ENCODE measurements at places on chromosomes 7 and 10.

- no peak for DNase-seq
Measured at GRCh38 chr7:157194948-157195347, 56.2 kb downstream of the UBE3C start.

DNA sequence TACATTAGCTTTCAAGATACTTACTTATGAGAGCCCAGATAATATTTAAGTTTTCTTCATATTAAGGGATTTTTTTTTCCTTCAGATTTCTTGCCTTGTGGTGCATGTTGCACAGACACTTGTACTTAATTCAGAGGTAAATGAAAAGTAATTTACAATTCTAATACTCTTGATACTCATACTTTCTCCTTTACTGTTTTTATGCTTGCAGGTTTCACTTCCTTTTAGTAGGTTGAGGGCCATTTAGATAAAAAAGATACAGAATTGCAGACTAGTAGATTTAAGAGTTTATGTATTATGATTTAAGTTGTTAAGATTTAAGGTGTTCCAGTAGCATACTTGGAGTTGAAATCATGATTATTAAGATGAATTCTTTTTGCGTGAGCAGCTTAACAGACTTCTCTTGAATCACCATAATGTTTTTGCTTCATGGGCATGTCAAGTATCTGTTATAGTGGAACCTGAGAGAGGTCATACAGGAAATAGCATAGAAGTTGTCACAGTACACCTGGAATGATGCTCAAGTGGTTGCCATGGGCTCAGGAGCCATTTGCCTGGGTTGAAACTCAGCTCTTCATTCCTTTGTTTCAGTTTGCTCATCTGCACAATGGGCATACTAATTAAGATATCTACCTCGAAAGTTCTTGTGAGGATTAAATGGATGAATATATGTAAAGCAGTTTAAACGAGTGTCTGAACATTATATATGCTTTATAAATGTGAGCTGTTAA is 174.8 kb upstream of the PRPS1L1 start:
- DNase-seq: no peak

DNA sequence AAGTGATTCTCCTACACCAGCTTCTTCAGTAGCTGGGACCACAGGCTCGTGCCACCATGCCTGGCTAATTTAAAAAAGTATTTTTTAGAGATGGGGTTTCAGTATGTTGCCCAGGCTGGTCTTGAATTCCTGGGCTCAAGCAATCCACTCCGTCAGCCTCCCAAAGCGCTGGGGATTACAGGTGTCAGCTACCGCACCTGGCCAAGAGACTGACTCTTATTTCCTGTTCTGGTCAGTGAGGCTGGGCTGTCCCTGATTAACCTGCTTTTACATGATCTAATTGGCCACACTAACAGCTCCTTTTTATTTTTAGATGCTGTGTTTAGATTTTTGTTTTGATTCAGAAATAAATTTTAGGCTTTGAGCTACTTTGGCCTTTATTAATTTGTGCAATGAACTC is 203.9 kb downstream of the NXPH1 start:
- no peak for DNase-seq

- DNase-seq: no peak
Measured at GRCh38 chr7:99644431-99644830, 27.7 kb downstream of the ZSCAN25 start.

DNA sequence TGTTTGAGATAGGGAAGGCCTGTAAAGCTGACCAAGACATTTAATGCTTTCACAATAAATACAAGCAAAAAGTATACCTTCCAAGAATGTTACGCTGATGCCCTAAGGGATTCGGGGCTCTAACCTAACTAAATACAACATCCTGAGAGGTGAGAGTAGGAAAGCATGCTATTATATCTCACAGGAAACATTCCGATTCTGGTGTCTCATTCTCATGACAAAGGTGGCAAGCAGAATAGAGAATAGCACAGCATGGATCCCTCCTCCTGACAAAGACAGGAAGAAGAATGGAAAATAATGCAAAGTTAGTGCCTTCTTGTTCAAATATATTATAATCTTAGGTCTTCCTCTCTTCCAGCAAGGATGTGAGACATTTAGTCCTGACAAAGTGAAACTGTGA is 504.3 kb downstream of the TFEC start:
- no peak for DNase-seq

DNA sequence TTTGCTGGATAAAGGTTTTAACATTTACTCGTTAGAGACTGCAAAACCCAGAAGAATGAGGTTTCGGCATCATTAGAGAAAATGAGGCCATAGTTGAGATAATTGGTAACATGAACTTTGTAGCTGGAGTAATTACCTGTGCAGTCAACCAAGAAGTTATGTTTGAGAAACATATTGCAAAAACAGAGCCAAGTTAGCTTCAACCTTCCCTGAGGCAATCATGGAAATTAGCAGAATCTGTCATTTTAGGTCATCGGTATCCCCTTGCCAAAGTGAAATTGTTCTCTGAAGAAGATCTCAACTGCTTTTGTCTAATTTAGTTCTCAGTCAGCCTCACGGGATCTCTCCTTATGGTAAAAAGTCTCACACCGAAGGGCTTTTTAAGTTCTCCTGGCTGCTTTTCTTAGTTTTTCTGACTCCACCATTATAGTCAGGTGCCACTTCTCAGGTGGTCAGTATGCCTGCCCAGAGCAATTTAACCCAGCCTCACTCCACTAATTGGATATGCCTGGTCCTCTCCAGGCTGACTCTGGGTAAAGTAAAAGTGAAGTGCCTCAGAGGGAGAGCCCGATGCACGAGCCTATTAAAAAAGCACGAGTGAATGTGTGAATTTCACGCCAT is 52.5 kb downstream of the NRCAM start:
- no peak for DNase-seq

DNA sequence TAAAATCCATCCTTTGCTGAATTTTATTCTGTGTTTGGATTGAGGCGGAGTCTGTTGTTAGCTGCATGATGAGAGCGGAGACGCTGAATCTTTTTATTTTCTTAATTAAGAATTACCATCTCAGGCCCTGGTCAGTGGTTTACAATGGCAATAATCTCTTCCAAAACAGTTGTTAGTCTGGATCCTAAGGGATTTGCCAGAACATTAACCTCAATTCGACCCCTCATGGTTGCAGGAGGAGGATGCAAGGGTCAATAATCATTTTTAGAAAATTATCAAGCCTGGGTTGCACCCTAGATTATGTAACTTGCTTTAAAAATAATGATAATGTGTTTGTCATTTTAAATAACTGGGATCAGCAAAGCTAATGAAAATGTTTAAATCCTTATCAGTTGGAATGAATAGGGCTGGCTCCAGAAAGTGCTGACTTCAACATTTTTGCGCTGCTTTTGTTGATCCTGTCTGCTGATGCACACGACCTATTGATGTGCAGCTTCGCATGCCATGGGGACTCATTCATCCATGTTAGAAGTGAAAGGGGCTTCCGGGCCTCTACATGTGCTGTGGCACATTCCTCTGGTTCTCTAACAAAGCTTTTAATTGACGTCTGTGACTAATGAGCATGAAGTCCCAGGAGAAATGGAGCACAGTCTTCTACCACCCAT is 80.7 kb upstream of the KIAA1217 start:
- DNase-seq: peak; percentile 99

GRCh38 chr10:114356751-114357514 is 47.4 kb downstream of the AFAP1L2 start:
- DNase-seq: peak; percentile 79

- DNase-seq: no peak
Measured at GRCh38 chr7:98968621-98969020, 90.3 kb downstream of the TRRAP start.

DNA sequence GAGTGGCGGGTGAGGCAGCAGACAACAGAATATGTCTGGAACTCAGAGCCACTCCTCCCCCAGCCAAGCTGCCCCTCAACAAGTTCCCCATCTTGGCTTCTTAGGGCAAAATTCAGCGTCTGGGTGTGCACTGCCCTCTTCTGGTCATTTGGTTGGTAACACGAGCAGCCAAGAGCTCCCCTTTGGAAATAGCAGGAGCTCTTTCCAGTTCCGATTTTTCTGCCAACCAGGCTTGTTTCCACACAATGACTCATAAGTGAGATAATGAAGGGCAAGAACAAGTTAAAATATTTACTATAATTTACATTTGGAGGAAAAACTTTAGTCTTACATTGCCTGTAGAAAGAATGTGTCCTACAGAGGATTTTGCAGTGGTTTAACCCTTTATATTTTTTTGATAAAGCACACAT is 70.5 kb downstream of the ADCYAP1R1 start:
- peak; percentile 79 for DNase-seq

GRCh38 chr10:108112218-108112617 is 947.7 kb upstream of the SORCS1 start:
- peak; percentile 30 for DNase-seq

DNA sequence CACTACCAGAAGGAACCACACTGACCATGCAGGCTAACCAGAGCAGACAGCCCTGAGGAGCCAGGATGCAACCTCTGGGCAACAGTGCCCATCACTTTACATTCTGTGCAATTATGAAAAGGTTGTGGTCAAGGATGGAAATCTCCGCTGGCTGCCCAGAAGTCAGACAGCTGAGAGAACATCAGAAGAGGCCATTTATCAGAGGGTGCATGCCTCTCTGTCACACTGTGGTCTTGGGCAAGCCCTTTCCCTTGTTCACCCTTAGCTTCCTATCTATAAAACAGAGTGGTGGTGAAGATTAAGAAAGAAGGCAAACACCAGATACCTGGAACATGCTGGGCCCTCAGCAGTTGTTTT is 120.7 kb upstream of the GDF10 start:
- DNase-seq: no peak

DNA sequence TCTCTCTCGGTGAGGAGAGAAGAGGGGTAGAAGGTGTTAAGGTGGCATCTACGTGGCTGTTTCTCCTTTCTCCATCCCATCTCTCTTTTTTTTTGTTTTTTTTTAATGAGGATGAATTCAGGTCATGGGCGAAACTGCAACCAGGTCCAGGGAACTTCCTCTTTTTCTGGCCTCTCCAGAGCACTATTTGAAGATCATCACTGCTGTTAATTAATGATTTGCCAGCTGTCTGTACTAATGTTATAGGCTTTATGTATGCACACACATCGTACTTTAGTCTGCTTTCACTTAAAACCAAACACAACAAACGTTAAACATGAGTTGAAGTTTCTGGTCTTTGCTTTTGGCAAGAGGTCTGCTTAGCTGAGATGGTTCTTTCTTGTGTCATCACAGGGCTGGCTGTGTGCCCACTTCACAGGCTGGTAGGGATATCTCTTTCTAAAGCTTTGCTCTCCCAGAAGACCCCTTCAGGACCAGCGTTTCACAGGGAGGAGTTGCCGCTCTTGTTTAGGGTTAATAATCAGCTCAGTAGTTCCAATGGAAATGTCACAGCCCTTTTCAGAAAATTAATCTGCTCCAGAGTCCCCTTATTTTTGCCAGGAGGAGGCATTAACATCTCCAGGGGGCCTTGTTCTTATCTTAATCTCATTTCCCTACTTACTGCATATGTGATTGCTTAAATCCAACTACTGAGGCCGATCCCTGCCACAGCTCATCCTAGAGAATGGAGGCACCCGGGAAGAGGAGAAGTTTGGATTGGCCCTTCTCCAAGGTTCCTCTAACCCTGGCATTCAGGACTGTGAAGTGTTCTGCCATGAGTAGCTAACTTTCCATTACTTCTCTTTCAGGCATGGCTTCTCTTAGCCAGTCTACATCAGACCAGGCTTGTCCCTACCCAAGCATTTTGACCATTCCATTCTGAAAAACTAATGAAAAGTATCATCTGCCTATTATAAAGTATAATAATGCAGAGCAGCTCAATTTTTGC is 273.9 kb upstream of the NFE2L3 start:
- DNase-seq: no peak

DNA sequence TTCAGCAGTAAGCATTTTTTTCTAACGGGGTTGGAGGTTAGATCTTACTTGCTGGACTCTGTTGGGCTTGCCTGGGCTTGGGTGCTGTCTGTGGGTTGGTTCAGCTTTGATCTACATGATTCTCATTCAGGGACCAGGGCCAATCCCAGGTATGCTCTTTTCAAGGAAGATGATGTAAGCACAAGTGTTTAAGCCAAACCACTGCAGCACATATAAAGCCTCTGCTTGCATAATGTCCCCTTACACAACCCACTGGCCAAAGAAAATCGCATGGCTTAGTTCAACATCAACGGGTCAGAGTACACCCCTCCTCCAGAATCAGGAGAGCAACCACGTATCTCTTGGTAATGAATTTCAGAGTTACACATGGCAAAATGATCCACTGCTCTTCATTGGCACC is 83.9 kb downstream of the DNAJB9 start:
- no peak for DNase-seq

- DNase-seq: no peak
Measured at GRCh38 chr10:131806146-131806545, 94.7 kb upstream of the PPP2R2D start.

DNA sequence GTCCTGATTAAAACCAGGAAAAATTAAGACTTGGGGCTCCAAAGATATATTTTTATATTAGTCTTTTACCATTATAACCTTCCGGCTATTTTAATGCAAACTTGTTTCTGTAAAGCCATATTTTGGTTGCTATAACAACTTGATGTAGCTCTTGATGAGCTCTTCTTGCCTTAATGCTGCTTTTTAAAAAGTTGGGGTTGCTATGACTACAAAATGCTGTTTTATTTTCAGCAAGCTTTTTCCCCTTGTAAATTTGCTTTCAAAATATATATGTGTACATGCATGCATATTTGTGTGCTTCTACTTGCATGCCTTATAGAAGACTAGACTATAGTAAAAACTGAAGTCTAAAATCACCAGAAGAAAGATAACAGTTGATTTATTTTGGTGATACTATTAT is 99.7 kb downstream of the CSTF2T start:
- no peak for DNase-seq

- DNase-seq: no peak
Measured at GRCh38 chr7:127417346-127417745, 24.8 kb upstream of the ZNF800 start.

GRCh38 chr7:136555933-136556332 is 312.5 kb upstream of the CHRM2 start:
- no peak for DNase-seq

- no peak for DNase-seq
Measured at GRCh38 chr7:27161721-27162560, 3.4 kb downstream of the HOXA9 start.

- peak; percentile 19 for DNase-seq
Measured at GRCh38 chr10:112784022-112784461, 166.0 kb upstream of the TCF7L2 start.

- peak; percentile 17 for DNase-seq
Measured at GRCh38 chr7:129343099-129343700, 91.0 kb upstream of the STRIP2 start.

- DNase-seq: no peak
Measured at GRCh38 chr10:8379906-8380832, 325.7 kb downstream of the GATA3 start.

- no peak for DNase-seq
Measured at GRCh38 chr10:116800286-116800929, 48.9 kb upstream of the ENO4 start.

- no peak for DNase-seq
Measured at GRCh38 chr7:24436131-24436920, 136.9 kb upstream of the PALS2 start.
